Lung (tissue), 17 donors: ENCODE measurements at places on chromosomes 1 and 21. TPM values are rescaled to one million over a fixed set of nuclear protein-coding genes. Genes with fewer than 3 reads are reported as not detected.

Gene LRRIQ3
- polyA plus RNA-seq: 0.65 TPM

Gene PLEKHA6
- 3.8 TPM for polyA plus RNA-seq

Gene CACNA1S
- polyA plus RNA-seq: 0.02 TPM

Gene FCRL2
- 0.22 TPM for polyA plus RNA-seq

Gene GOLT1A
- polyA plus RNA-seq: 7.0 TPM

Gene RORC
- polyA plus RNA-seq: 8.4 TPM

Gene BCL2L15
- polyA plus RNA-seq: 1.9 TPM

Gene LIN9
- 1.4 TPM for polyA plus RNA-seq

Gene ZBTB8A
- 2.7 TPM for polyA plus RNA-seq

Gene PRAMEF26
- not detected for polyA plus RNA-seq

Gene DENND4B
- 61.6 TPM for polyA plus RNA-seq

Gene MAP10
- polyA plus RNA-seq: 0.57 TPM

DNA sequence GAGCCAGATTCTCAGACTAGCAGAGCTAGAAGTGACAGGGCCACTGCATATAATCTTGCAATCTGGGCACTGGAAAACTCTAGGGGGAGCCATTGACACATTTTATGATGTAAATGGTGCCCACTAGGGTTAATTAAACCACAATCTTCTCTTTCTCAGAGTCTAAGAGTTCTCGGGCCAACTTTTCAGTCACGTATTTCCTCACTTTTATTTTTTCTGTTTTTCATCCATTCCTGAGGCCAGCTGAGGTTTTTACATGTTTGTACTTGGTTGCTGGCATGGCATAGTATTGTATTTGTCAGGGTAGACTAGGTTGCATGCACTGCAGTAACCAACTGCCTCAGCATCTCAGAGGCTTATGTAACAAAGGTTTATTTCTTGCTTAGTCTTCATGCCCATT, 138.2 kb downstream of the ZNF326 start:
- peak; percentile 76 for DNase-seq

DNA sequence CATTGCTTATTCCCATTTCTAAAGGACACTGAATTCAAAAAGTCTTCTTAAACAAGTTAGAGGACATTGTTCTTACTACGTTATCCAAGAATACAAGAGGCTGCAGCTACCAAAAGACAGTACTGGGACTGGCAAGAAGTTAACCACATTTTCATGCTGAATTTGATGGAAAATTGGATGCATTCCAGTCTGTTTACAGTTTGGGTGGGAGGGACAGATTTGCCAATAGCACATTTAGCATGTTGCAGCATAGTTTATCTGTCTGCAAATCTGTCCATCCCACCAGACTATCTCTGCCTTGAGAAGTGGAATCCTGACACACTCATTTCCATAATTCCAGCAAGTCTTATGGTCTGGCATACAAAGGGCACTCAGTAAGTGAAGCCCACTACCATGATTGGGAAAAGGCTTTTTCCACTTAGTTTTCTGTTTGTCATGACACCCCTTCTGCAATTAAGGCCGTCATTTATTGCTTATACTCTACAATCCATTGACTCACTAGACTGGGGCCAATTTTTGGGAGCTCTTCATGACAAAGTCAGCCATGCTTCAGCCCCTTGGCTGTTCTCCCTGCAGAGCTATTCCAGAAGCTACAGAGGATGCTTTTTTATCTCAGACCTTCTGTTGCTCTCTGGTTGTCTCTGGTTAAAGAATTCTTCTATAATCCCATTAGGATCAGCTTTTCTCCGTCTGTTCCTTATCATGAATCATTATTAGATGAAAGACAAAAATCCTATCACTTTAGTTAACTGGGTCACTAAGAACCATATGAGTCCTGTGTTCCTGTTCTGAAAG, 355.8 kb upstream of the PTBP2 start:
- DNase-seq: no peak

DNA sequence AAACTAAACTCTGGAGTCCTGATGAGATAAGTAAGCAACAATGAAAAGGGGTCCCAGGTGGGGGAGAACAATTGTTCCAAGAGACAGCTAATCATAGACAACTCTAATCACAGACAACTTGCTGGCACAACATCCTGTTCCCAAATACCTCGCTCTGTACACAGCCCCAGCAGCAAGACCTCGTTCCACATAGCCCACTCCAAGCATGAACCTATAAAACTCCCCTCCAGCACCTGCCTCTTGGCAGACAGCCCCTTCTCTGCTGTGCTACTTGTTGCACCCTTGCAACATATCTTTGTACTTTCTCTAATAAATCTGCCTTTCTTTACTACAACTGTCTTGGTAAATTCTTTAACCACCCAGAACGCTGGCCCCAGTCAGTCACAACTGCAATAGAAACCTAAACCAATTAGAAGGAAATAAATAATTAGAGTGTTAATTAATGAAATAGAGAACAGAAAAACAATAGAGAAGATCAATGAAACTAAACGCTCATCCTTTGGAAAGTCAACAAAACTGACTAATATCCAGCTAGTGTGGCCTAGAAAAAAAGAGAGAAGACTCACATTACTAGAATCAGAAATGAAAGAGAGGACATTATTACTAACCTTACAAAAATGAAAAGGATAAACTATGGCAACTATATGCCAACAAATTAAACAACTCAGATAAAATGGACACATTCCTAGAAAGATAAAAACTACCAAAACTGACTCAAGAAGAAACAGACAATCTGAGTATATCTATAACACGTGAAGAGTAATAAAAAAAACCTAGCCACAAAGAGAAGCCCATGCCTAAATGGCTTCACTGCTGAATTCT, 36.1 kb downstream of the LRRC40 start:
- no peak for DNase-seq

- DNase-seq: no peak
Measured at GRCh38 chr1:111604931-111605330, 14.7 kb upstream of the RAP1A start.

DNA sequence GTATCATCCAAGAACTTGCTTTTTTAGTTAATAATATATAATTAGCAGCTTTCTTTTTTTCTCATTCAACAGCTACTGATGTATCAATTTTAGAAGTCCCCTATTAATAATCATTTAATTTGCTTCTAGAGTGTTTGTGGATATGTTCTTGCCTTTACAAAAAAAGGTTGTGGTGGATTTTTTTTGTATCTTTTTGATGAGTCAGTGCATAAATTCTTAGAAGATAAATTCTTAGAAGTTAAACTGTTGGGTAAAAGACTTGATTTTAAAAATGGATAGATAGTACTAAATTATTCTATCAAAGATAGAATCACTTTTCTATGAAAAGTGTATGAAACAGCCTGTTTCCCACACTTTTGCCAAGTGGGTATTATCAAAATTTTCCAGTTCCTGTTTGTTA, 11.9 kb downstream of the FGGY start:
- DNase-seq: no peak

DNA sequence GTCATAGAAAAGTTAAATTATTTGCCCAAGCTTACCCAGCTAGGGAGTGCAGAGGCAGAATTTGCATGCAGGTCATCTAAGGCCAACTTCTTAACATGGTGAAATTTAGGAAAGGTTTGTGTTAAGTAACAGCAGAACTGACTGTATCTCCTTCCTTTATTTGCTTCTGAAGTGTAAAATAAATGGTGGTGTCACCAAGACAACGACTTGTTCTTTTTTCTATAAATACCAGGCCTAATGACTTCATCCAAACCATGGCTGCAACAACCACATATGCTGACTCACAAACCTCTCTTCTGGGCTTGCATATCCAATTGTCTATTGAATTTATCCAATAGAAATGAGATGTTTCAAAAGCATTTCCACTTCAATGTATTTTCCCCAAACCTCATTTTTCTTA, 19.1 kb downstream of the COL24A1 start:
- no peak for DNase-seq

- DNase-seq: no peak
Measured at GRCh38 chr1:230195199-230195598, 128.2 kb downstream of the GALNT2 start.

- DNase-seq: no peak
Measured at GRCh38 chr1:94702442-94702815, 117.7 kb upstream of the SLC44A3 start.

GRCh38 chr1:201466492-201466891, 2.5 kb downstream of the PHLDA3 start:
- no peak for DNase-seq

- DNase-seq: no peak
Measured at GRCh38 chr1:229666585-229666984, 40.5 kb downstream of the URB2 start.

DNA sequence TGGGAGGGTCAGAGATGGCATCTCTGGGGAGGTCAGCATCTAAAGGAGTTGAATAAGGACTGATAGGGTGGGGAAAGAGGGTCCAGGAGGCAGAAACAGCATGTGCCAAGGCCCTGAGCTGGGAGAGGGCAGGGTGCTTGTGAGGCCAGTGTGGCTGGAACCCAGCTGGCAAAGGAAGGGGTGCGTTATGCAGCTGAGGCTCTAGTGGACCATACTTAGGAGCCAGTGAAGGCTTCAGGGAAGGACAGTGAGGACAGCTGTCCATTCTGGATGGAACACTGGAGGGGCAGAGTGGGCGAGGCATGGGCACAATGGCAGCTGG, 57.1 kb upstream of the RPL11 start:
- no peak for DNase-seq

- DNase-seq: no peak
Measured at GRCh38 chr1:78095593-78095992, 49.8 kb downstream of the GIPC2 start.

DNA sequence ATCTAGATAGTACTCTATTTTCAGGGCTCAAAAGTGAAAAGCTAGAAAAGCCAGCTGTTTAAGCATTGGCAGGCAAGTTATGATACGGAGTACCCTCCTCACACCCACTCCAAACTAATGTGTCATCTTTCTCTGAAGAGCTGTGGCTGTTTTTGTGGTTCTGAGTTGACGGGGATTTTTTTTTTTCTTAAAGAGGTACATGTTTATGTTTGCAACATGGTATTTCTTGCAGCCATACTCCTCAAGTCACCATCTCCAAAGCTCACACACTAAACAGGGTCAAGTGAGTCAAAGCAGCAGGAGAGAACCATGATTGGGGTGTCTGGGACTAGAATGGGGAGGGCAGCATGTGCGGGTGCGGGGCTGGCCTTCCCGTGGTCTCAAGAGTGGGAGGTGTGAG, 347.2 kb downstream of the DISC1 start:
- no peak for DNase-seq

DNA sequence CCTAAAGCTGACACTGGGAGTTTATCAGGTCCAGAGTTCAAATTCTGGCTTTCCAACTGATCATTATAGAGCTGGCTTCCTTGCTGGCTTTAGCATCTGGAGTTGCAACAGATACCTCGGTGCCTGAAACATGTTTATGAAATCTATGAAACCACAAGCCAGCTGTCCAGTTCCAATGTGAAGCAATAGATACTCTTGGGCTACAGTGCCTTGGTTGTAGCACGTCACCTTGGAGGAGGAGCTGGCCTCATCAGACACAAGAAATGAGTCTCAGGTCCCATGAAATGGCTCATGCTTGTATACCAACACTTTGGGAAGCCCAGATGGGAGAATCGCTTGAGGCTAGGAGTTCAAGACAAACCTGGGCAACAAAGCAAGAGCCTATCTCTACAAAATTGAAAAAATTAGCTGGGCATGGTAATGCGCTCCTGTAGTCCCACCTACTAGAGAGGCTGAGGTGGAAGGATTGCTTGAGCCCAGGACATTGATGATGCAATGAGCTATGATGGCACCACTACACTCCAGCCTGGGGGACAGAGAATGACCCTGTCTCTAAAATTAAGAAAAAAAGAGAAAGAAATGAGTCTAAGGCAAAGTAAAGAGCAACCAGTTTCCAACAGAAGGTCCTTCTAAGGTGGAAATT, 132.5 kb upstream of the ZNF648 start:
- DNase-seq: no peak

- no peak for DNase-seq
Measured at GRCh38 chr21:20030390-20030789, 967.8 kb upstream of the NCAM2 start.

- peak; percentile 28 for DNase-seq
Measured at GRCh38 chr1:155598842-155599331, 11.1 kb upstream of the MSTO1 start.

- no peak for DNase-seq
Measured at GRCh38 chr1:68673771-68674170, 176.9 kb upstream of the DEPDC1 start.

- no peak for DNase-seq
Measured at GRCh38 chr1:121538943-121539575, 354.3 kb downstream of the SRGAP2C start.

DNA sequence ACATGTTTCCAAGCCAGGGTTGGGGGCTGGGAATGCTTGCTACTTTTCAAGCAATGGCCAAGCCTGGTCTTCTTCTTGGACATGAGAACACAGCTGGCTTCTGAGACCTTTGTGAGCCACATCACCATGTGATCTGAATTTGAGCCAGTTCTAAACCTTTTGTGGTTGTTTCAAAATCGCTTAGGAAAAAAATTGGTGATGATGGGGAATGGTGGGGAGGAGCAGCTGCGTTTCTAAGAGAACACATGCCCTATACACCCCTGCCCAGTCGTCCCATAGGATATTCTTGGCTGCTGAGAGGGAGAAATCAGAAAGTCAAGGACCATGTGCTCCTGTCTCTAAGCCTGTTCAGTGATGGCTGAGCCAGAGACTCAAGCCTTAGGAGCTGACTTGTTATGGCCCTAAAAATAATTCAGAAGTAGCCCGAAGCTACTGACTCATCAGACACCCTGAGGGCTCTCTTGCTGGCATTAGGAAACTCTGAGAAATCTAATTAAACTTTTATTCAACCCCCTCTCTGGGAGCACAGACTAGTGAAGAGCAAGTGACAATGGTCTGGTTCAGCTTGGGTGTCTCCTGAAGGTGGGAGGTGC, 30.5 kb downstream of the CCDC185 start:
- no peak for DNase-seq

GRCh38 chr1:203089001-203089650, 3.3 kb upstream of the MYOG start:
- no peak for DNase-seq

DNA sequence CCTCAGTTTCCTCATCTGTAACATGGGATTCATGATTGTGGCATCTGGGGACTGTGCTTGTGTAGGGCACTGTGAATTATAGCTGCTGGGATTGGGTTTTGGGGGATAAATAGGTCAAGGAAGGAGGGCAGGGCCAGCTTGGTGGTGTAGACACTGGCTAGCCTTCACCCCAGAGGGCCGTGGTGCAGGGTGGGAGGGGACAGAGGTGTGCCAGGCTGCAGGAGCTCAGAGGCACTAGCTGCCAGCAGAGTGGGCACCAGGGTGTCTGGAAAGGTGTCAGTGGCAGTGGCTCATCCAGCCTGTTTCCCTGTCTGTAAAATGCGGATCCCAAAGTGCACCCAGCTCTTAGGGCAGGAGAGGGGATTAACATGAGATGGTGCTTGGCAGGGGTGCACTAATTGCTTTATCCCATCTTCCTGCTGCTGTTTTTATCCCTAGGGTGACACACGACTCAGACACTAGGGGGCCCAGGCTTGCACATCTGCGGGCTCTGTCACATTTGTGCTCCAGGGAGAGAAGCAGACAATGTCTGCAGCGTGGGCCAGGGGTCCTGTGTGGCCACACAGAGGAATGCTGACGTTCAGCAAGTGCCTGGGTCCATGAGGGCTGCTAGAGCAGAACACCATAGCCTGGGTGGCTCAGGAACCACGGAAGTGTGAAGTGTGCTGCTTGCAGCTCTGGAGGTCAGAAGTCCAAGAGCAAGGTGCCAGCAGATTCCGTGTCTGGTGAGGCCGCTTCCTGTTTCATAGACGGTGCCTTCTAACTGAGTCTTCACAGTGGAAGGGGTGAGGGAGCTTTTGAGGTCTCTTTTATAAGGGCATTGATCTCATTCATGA, 19.3 kb downstream of the OBSCN start:
- DNase-seq: no peak
